ENCODE measurements at places on chromosomes 1 and 21.

GRCh38 chr1:161038523-161039153 lies at the start of gene TSTD1:
TSS of gene TSTD1 (minus strand) at chr1:161038964. CDS start at chr1:161038889, 75 bp downstream.
- no peak for DNase-seq

DNA sequence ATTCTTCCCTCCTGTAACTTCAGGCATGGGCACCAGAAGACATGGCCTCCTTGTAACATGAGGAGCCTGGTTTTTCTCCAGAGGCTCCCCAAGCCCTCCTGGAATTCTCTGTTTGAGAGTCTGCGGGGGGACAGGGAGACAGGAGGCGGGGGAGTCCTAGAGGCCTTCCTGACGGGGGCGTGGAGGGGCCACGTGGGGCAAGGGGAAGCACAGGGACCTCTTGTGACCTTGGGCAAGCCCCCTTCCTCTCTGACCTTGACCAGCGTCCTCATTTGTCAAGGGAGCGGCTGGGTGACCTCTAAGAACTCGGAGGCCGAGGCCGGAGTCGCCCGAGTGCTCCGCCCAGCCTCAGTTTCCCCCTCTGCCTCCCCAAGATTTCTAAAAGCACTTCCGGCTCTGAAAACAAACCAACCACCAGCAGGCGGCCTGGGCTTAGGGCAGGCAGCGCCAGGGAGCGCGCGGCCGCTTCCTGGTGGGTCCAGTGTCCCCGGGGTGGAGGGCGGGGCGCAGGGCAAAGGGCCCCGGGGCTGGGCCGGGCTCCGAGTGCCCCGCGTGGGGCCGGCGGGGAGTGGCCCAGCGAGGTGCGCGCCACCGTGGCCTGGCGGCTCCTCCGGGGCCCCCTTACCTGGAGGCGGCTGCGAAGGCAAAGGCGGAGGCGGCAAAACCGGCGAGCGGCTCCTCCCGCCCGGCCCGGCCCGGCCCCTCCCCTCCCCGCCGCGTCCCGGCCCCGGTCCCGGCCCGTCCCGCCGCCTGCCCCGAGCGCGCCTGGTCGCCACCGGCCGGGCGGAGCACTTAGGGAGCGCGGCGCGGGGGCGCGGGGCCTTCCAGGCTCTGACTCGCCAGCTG lies at the start of gene TMCO4:
TSS of gene TMCO4 (minus strand) at position 687 of the 846 bp plus-strand sequence. CDS start 19,158 bp downstream, outside the sequence.
- no peak for DNase-seq

DNA sequence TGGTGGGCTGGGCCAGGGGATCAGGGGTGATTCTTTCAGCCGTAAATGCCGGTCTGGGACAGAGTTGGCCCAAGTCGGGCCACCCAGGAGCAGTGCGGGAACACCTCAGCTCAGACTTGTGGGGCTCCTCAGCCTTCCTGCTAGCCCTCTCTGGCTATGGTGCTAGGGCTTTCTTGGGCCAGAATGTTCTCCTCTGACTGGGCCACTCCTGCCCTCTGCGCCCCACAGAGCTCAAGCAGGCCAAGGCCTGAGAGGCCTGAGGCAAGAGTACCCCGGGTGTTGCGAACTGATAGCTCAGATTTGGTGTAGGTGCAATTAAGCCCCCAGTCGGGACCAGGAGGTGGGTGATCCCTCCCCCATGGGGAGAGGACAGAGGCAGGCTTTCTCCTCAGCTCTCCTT lies 51.8 kb downstream of the LGR6 start:
- DNase-seq, result no peak

DNA sequence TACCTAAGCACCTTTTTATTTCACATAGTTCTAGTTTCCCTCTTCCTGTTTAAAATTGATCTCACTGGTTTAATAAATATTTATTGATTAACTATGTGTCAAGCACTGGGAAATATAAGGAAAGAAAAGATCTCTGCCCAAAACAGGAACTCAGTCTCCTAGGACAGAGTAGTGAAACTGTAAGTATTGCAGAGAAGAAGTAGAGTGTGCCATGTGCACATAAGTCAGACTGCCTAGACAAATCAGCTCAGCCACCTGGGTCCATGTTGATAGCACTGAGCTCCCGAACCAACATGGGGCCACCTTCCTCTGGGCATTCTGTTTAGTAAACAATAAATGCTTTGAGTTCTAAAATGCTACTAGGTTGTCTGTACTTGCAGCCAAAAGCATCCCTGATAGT lies 9.8 kb upstream of the SSX2IP start:
- DNase-seq, result no peak

DNA sequence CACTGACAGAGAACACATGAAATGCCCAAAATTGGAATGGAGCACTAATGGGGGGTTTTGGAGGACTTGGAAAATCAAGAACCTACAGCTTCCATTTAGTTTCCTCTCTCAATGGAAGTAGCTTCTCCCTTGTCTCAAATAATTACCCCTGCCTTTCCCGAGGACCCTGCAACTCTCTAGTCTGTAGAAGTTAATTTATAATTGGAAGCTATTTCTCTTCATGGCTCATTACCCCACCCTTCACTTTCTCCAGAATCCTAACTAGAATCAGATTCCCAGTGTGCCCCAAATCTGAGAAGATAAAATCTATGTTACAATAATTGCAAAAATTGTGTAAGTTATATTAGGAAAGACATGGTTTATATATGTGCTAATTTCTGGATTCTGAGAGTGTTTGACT lies 181.5 kb upstream of the ATP1B1 start:
- DNase-seq, result no peak

GRCh38 chr1:65175171-65176055 lies 27.4 kb downstream of the AK4 start:
- DNase-seq, result no peak

GRCh38 chr1:95778217-95778616 lies 544.2 kb downstream of the RWDD3 start:
- DNase-seq, result no peak

GRCh38 chr1:11839727-11840705 lies 7.6 kb downstream of the NPPA start:
- DNase-seq, result no peak

GRCh38 chr1:93219443-93219842 lies 38.9 kb downstream of the CCDC18 start:
- DNase-seq, result no peak

DNA sequence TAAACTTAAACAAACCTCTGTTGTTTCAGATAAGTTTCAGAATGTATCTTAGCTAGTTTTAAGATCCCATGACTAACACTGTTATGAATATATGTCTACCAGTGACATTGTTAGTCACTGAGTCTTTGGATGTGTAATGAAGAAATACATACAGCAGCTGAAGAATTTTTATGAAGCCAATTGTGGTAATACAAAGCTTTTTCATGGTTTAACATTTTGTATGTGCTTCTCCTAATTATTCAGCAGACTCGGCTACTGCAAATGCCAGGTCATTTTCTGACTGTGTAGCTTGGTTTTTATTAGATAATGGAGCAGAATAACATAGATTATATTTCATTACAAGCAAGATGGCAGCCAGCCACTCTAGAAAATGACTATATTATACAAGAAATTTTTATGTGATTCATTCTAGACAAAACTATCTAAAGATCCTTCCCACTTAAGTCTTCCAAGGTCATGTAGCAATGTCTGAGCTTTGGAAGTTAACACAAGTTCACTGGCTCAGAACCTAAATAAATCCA lies 147.8 kb downstream of the TNFSF18 start:
- no peak for DNase-seq

- no peak for DNase-seq
These were observed 1.2 kb upstream of the IFI44L start for GRCh38 chr1:78619032-78619431.

All from SW 1271 (cell line).